ENCODE measurements at places on chromosomes 6 and 20.

DNA sequence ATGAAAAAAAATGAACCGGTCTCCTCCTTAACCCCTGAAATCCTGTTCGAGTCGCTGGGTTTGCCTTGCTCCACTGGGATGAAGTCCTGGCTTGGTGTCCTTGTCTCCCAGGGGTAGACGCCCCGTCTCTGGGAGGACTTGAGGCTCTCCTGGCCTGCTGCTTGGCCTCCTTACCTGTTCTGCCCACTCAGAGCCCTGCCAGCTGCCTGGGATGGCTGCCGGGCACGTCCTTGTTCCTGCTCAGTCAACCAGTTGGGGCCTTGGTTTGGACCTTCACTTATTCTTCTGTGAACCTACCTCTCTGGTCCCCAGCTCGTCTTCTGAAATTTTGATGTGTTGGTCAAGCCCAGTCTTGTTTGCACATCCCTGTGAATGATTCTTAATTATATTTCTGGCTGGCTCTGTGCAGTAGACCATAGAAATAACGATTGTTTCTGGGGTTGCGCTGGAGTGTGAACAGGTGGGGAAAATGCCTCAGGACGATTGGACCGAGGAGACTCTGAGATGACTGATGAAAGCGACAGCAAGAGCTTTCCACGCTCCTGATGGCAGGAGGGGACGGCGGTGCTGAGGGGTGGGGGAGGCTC lies 126.5 kb upstream of the ESR1 start:
- DNase-seq, result peak; percentile 8

- no peak for DNase-seq
Measured at GRCh38 chr6:37648465-37649330, 49.0 kb downstream of the MDGA1 start.

DNA sequence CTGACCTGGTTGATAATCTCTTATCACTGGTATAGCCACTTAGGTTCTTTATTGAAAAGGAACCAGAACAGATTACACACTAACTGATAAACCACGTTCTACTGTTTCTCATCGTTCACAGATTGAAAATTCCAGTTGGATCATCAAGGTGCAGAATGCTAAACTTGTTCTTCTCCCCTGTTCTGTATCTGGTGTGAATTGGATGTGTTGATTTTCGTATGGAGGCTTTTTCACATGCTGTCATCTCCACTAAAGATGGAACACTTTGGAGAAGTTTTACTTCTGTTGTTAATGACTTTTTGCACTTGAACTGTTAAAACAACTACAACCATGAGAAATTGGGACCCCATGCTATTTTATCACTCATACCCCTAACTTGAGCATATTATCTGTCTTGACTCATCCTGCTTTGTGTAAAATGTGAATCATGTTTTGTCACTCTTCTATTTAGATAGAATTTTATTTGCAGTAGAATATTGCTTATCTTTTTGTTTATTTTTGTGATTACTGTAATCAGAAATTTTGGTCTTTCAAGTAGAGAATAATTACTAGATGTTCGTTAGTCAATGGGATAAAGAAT lies 17.5 kb downstream of the VAPB start:
- no peak for DNase-seq

GRCh38 chr6:5967594-5967993 lies 39.1 kb downstream of the NRN1 start:
- DNase-seq, result no peak

DNA sequence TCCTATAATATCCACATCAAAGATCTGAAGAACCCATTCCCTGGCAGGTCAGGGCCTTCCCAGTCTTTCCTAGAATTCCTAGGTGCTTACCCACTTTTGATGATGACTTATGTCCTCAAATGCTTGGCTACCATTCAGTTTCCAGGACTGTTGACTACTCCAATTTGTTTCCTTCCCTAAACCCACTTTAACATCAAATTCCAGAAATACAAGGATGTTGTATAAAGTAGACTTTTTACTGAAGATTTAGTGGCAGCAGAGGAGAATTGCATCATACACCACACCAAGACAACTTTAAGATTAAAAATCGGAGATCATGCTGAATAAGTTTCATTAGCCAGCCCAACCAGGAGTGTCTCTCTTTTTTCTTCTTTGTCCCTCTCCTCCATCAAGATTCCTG lies 203.3 kb upstream of the LAMP5 start:
- DNase-seq, result no peak

DNA sequence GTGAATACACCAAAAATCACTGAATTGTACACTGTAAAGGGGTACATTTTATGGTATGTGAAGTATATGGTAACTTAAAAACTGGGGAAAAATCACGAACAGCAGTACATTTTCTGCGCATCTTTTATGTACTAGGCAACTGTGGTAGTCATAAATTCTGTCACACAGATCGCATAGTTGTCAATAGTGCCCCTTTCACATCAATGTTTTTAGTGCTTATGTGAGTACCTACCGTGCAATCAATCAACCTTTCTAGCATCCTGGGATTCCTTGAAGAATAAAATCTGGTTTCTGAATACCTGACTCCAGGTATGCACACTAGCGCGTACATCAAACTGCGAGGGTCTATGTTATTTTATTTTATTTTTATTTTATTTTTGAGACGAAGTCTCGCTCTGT lies 637 bp upstream of the RPF2 start:
- no peak for DNase-seq

DNA sequence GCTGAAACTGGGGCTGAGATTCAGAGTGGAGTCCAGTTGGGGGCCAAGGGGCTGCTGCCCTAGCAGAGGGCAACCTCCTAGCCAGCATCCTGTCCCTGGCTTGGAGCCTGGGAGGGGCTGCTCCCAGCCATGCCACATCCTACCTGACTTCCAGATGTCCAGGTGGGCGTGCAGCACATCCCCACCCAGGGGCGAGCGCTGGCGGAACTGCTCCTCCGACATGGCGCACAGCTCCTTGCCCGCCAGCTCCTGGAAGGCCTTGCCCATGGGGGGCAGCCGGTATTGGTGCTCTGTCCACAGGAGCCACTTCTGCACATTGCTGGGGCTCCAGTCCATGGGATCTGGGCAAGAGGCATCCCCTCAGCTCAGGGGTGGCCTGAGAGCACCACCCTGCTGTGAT lies 15.3 kb downstream of the SPDEF start:
- no peak for DNase-seq

DNA sequence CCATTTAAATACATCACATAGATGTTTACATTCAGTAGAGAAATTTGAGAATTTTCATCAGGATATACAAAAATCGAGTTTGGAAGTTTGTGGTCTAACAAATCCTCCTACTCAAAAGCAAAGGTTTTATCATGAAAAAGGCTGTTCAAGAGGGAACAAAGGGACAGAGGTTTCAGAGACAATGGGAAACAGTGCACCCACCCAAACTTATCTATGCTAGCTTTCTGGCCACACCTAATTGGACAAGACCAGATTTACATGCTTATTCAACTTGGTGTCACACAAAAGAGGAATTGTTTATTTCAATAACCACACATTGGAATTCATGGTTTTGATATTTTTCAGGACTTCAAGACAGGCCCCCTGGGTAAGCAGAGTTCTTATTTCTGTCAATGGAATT lies 28.4 kb upstream of the RSPO3 start:
- no peak for DNase-seq

DNA sequence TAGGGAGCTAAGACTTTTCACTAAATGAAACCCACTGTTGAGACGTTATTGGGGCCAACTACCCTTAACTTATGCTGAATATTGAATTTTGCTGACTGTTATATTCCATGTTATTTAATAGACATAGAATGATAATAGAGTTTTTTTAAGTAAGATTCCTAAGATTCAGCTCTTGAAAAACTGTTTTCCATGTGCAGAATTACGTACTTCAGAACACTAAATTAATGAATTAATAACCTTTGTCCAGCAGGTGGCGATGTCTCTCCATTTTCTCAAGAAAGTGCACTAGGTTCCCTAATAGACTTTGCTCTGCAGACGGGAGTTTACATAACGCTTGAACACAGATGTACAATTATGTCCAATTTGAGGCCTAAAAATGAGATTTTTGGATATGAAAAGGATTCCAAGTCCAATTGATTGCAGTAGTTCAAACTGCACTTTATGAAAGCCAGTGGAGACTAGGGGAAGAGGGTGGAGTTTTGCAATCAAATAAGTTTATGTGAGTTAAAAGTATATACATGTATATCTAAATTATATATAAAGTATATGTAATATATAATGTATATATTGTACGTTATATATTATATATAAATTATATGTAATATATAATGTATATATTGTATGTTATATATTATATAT lies 282.1 kb downstream of the UST start:
- DNase-seq, result peak; percentile 64

DNA sequence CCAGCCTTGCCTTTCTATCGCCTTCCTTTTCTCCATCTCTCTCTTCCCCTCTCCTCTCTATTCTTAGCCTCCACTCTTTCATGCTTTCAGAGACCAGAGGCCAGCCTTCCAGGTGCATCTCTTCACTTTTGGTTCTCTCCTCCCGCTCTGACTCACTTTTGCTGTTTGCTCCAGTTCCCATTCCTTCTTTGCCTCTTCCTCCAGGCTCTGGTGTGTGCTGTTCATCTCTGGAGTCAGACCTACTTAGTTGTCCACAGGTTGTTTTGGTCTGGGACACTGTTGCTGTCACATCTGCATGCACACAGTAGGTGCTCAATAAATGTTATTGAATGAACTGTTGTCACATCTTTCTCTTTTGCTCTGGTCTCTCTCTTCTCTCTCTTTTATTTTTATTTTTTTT lies 1.6 kb upstream of the CDH22 start:
- no peak for DNase-seq

- DNase-seq, result no peak
Measured at GRCh38 chr20:642398-643174, 10.4 kb downstream of the SRXN1 start.

DNA sequence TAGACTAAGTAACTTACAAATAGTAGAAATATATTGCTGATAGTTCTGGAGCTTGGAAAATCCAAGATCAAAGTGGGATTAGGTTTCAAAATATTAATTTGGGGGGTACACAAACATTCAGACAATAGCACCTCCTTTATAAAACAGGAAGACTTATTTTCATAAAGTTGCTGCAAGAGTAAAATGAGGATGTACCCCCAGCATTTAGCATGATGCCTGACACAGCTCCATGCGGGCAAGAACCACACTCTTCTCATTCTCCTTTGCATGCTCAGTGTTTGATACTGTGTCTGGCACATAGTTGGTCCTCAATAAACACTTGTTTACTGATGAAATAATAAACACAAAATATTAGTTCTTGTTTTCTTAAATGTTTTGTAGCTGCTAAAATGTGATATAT lies 332.9 kb downstream of the TFAP2A start:
- DNase-seq, result no peak

- DNase-seq, result no peak
Measured at GRCh38 chr20:53097791-53098190, 125.6 kb downstream of the TSHZ2 start.

- DNase-seq, result no peak
Measured at GRCh38 chr6:159966981-159967380, 1.9 kb upstream of the IGF2R start.

- DNase-seq, result peak; percentile 80
Measured at GRCh38 chr20:60984666-60985065, 267.4 kb upstream of the CDH4 start.

- no peak for DNase-seq
Measured at GRCh38 chr6:5724911-5725310, 281.8 kb downstream of the NRN1 start.

GRCh38 chr6:6924708-6925107 lies 183.1 kb upstream of the RREB1 start:
- no peak for DNase-seq

GRCh38 chr6:161128230-161128629 lies 136.7 kb downstream of the MAP3K4 start:
- DNase-seq, result no peak

GRCh38 chr20:41183831-41184230 lies 46.5 kb downstream of the PLCG1 start:
- DNase-seq, result no peak

- no peak for DNase-seq
Measured at GRCh38 chr20:61968036-61968810, 97.5 kb downstream of the TAF4 start.

DNA sequence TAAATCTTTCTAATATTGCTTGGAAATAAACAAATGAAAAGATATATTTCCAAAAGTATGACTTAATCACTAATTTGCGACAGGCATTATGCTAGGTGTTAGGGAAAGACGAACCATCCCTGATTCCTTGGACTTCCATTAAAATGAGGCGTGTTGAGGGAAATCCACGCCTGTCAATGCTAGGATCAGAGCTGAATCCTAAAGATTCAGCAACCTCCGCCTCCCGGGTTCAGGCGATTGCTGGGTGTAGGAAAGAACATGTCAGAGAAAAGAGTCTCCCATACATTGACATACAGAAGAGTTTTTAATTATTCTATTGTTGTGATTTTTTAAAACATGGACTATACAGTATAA lies 16.8 kb upstream of the PRSS16 start:
- no peak for DNase-seq

GRCh38 chr20:43662943-43663655 lies 3.8 kb upstream of the MYBL2 start:
- no peak for DNase-seq

GRCh38 chr6:69935079-69935478 lies 68.7 kb downstream of the COL19A1 start:
- DNase-seq, result no peak

GRCh38 chr20:63741676-63742380 lies 2.3 kb downstream of the SLC2A4RG start:
- no peak for DNase-seq

GRCh38 chr6:15622045-15622740 lies 40.6 kb downstream of the DTNBP1 start:
- no peak for DNase-seq

GRCh38 chr6:56624046-56624727 lies 18.5 kb downstream of the DST start:
- no peak for DNase-seq

GRCh38 chr6:97023982-97024381 lies 99.5 kb downstream of the KLHL32 start:
- no peak for DNase-seq

GRCh38 chr6:158816329-158816728 lies 2.8 kb downstream of the EZR start:
- no peak for DNase-seq

- no peak for DNase-seq
Measured at GRCh38 chr20:61219021-61219431, 33.0 kb upstream of the CDH4 start.

- DNase-seq, result no peak
Measured at GRCh38 chr6:4914420-4915159, 89.2 kb downstream of the RPP40 start.

- no peak for DNase-seq
Measured at GRCh38 chr6:140393665-140394540, 1019.5 kb upstream of the CITED2 start.

GRCh38 chr20:52411611-52412010 lies 220.0 kb upstream of the ZFP64 start:
- no peak for DNase-seq

Measured in DMS79 (cell line).